Lower lobe of right lung (tissue), 2 donors: ENCODE measurements at places on chromosomes 3 and 15. TPM values are rescaled to one million over a fixed set of nuclear protein-coding genes. Genes with fewer than 3 reads are reported as not detected.

Gene PRICKLE2
- 43.5 TPM for total RNA-seq

Gene GOLGA8Q
- not detected for total RNA-seq

Gene TF
- 2.8 TPM for total RNA-seq

Gene GRK7
- total RNA-seq, result not detected
